ENCODE measurements at places on chromosomes 11 and 22. TPM values are rescaled to one million over a fixed set of nuclear protein-coding genes. Genes with fewer than 3 reads are reported as not detected.

Gene SLC22A6
- not detected for total RNA-seq

Gene WDR74
- total RNA-seq, result 39.7 TPM

Gene PTGDR2
- 0.83 TPM for total RNA-seq

- H3K4me3 ChIP-seq, result peak overlapping the region; percentile 46
- H3K27ac ChIP-seq, result peak overlapping the region; percentile 37
- H3K27me3 ChIP-seq, result no peaks in the 10 kb centered on the region
Measured at GRCh38 chr11:2892967-2893528, 7.5 kb upstream of the CDKN1C start.

- DNase-seq, result no peak
- H3K4me3 ChIP-seq, result no peak overlapping the region
- H3K27me3 ChIP-seq, result no peaks in the 10 kb centered on the region
Measured at GRCh38 chr11:5671831-5672230, 13.0 kb downstream of the TRIM5 start.

All from sigmoid colon (tissue), 7 donors.